ENCODE measurements at places on chromosomes 12 and 14.

DNA sequence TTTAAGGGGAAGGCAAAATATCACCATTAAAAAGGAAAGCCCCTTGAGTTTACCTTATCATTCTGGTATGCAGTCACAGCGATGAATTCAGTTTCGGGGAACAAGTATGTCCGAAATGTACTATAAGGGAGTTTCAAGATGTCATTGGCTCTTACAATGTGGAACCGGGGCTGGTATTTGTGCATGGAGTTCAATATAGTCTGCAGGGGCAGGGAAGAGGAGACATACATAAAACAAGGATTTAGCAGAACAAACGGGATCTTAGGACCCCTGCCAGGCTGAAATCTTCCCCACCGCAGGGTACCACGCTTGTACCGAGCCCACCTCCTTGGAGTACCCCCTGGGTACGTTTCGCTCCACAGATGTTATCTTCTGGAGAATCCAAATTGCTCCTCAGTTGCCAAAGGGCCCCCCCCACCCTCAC lies 4.5 kb downstream of the TBX3 start:
- no peak for DNase-seq

DNA sequence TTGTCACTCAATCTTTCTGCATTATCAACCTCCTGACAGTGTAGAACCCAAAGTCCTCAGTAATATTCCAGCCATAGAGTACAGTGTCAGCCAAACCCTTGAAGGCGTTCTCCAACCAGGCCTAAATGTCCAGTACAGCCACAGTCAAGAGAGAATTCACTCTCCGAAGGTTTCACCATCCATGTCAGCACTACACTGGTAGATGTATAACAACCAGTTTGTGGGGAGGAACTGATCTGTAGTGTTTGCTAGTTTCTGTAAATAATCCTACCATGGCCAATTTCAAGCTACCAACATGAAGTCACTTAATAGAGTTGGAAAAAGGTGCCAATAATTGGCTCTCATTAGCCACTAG lies 456 bp upstream of the MDP1 start:
- DNase-seq: no peak

DNA sequence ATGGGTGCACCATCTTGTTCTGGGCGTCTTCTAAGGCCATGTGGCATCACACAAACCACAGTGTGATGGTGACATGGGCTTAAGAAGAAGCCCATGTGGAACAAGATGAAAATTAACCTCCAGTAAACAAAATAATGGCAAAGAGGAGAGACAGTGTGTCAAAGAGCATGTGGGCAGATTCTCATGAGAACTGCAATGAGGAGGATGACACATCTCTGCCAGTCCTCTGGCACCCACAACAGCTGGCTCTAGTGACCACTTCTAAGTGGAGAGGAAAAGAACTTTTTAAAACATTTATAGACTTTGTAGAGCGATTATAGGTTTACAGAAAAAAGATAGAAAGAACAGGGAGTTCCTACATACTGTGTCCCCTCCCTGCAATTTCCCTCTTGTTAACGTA lies 401.4 kb downstream of the ATP23 start:
- no peak for DNase-seq

- DNase-seq: no peak
Observed at GRCh38 chr12:29208060-29208459, 59.0 kb downstream of the FAR2 start.

GRCh38 chr14:89912667-89913211 lies 41.8 kb downstream of the EFCAB11 start:
- DNase-seq: no peak

DNA sequence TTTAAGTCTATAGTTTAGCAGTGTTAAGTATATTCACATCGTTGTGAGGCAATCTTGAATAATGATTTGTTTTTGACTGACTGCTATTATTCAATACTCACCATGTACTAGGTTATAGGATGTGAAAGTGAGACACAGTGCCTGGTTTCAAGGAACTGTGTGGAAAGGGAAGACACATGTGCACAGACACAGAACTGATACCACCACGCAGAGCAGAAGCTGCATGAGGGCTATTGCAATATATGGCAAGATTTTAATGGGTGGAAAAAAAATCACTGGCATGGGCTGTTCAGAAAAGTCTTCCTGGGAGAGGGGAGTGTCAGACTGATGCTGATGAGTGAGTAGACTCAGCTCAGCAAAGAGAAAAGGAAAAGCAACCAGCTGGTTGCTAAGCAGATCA lies 10.4 kb downstream of the SLC7A8 start:
- no peak for DNase-seq

DNA sequence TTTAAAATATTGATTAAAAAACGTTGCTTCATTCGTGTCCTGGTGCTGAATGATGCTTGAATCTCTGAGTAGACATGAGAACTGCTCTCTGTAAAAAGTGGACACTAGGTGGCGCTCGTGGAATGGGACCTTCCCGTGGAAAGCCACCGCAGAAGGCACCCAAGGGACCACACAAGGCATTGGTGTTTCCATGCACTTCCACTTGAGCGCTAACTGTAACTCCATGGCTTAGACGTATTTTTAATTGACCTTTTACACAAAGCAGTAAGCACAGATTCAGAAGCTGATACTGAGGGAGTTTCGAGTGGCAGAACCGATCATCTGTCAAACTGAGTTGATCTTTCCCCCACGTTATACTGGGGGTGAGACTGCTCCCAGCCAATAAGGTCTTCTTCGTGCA lies 135.3 kb downstream of the PRKCH start:
- DNase-seq: peak; percentile 90

- DNase-seq: no peak
Observed at GRCh38 chr14:34501004-34501580, 38.4 kb downstream of the EAPP start.

- no peak for DNase-seq
Observed at GRCh38 chr14:72779679-72780078, 114.2 kb downstream of the DPF3 start.

GRCh38 chr12:82855872-82856271 lies 169.2 kb downstream of the TMTC2 start:
- DNase-seq: no peak

- no peak for DNase-seq
Observed at GRCh38 chr12:63941879-63942278, 97.4 kb downstream of the SRGAP1 start.

GRCh38 chr12:66516133-66516532 lies 162.7 kb downstream of the GRIP1 start:
- DNase-seq: no peak

DNA sequence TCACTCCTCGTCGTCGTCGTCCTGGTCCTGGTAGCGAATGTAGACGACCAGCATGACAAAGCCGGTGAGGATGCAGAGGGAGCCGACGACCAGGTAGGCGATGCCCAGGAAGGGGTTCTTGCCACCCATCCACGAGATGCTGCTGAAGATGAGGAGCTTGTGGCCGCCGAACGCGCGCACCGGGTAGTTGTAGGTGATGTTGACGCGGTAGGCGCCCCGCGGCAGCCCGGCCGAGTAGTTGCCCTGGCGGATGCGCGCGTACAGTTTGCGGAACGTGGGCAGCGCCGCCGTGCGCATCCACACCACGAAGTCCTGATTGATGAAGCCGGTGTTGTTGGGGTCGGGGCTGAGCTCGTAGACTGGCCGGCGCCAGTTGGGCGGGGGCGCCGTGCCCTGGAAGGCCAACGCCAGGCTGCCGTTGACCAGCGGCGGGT lies 1.0 kb downstream of the TMEM30B start:
- peak; percentile 60 for DNase-seq

DNA sequence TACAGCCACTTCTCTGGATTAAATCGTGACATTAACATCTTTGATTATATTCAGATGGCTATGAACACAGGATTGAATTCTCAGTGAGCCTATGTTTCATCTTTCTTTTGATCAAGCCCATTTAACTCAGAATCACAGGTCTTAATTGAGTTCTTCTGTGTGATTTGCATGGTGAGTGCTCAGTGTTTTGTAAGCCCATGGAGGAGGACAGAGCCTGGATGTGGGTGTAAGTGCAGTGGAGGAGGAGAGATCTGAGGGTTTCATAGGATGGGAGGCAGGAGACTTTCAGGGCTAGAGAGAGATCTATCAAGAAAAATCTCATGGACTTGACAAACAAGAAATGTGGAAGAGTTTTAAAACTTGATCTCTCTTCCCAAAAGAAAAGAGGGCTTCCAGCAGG lies 5.3 kb upstream of the TESPA1 start:
- no peak for DNase-seq

- no peak for DNase-seq
Observed at GRCh38 chr12:26680727-26681455, 152.1 kb downstream of the ITPR2 start.

DNA sequence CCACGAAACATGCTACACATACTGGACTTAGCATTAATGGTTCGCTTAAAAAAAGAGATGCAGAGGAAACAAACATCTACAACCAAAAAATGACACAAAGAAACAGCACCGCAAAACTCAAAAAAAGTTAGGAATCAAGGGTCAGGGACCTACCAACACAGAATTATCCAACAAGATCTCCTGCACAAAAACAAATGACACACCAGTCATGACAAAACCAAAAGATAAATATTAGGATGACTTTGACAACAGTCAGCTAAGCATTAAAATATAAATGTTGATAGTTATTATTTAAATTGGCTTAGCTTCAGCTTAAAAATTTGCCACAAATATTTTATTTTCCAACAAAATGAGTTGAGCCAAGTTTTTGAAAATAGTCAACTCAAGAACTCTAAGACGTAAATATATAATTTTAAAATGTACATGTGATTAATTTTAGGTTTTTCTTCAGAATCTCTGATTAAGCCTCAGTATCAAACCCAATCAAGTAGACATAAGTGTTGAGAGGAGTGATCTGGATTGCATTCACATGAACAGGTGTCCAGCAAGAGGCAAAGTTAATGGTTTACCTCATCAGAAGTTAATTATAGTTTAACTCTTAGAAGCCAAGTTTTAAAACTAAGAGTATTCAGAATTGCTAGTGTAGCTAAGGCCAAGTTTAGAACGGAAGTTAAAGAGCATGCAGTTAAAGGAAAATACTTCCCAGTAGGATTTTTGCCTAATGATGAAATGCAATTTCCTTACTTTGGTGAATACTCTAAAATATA lies 79.9 kb downstream of the HEATR5A start:
- DNase-seq: no peak

GRCh38 chr14:98293576-98293975 lies 978.4 kb downstream of the BCL11B start:
- DNase-seq: no peak

GRCh38 chr12:25550186-25550585 lies 2.9 kb downstream of the LMNTD1 start:
- no peak for DNase-seq

DNA sequence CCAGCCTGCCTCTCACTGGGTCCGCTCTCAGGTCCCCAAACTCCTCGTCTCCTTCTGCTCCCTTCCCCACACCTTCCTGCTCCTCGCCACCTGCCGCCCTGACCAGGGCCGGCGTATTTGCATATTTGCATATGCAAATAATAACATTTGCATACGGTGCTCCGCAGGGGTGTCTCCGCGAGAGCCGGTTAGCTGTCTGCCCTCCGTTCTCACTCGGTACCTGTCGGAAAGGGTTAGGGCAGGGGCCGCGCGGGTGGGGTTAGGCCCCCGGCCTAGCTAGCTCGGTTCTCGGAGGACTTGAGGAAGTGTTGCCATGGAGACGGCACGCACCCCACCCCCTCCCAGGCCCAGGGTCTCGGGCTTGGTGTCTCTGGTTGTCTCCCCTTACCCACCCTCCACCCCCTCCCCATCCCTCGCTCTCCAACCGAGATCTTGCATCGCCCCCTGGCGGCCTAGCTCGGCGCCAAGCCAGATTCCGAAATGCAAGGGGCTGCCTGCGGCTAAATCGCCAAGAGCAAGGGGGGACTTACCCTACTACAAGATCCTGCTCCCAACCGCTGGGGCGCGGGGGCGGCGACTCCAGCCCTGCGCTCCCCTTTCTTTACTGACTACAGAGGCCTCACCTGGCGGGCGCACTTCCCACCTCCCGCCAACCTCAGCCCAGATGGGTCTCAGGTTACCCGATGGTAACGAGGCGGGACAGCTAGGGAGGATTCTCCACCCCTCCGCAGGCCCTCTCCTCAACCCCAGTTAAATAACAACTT lies 8.1 kb downstream of the STAC3 start:
- DNase-seq: peak; percentile 75

GRCh38 chr12:132374612-132375445 lies 45.4 kb upstream of the GALNT9 start:
- no peak for DNase-seq

DNA sequence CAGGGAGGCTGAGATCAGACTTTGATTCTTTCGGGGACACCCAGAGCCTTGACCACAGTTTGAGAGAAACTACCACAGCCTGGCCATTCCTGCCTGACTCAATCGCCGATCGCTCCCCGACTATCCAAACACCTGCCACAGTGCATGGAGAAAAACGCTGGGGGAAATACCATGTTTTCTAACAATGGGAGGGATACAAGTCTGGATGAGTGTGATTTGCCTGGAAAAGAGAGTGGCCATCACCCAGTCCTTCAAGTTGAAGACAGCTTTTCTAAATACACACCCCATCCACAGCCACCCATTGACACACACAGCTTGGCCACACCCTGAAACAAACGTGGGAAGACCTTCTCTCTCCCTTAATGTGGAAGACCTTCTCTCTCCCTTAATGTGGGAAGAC lies 6.7 kb upstream of the VASH1 start:
- no peak for DNase-seq

- no peak for DNase-seq
Observed at GRCh38 chr14:69323999-69324282, 64.0 kb downstream of the GALNT16 start.

- DNase-seq: no peak
Observed at GRCh38 chr12:22242726-22243125, 91.8 kb downstream of the ST8SIA1 start.

- no peak for DNase-seq
Observed at GRCh38 chr14:90424075-90424474, 27.2 kb downstream of the CALM1 start.

GRCh38 chr12:6829536-6830220 lies 1.5 kb downstream of the P3H3 start:
- DNase-seq: no peak

- DNase-seq: no peak
Observed at GRCh38 chr14:103544388-103545218, 15.6 kb downstream of the TRMT61A start.

DNA sequence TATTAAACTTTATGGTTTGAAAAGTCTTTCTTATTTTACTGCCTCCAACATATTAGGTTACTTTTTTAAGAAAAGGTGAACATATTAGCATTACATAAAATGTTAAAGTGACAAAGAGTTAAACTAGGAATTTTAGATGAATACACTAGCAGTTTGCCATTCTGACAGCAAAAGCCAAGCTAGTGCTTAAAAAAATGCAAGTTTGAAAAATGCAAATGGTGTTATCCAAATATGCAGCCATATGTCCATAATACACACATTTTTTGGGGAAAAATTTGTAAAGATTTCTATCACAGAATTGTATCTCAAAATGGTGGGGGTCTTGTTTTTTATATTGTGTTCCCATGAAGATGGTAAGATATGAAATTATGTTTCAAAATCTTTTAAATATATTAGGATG lies 466.1 kb downstream of the FOXG1 start:
- no peak for DNase-seq

All from CD4-positive, alpha-beta T cell treated with Interleukin-6 for 4 hours (primary cell).